Amygdala (tissue), 56 donors: ENCODE measurements at places on chromosomes 7 and 10.

DNA sequence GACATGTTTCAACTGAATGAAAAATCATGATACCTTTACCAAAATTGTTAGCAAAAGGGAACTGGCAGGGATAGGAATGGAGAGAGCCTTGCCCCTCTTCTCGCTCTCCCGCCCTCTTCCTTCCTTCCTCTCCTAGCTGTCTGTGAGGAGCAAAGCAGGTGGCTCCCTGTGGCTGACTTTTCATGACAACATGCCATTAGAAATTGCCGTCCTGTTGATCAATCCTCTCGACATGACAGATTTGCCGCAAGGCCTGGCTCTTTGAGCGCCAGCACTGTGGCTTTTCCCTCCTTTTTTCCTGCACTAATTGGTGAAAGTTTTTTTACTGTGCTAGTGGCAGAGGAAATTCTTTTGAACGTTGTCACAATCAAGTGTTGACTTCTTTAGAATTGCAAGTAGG lies 171.1 kb downstream of the TCF7L2 start:
- DNase-seq = no peak

DNA sequence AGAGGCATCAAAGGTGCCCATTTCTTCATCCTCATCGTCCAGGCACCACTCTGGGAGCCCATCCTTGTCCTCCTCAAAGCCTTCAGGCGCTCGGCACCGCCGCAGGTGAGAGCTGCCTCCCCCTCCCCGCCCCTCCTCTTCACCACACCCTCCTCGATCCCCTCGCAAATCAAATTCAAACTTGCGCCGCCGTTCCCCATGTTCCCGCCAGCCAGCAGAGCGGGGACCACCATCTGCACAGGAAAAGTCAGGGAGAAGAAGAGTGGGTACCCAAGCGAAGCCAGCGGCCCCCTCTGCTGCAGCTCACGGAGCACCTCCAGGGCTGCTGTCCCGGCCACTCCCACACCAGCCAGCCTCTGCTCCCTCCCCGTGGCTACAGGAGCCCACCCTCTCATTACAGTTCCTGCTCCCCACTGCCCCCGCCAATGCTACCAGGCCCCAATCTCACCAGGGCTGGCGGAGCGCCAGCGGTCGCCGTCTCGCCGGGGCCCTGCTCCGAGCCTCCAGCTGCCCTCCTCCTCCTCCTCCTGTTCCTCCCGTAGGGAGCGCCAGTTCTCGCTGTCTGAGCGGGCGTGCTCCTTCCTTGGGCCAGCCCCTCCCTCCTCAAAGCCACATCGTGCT lies 7.7 kb downstream of the GIGYF1 start:
- no peak for DNase-seq

GRCh38 chr10:102147561-102147960 lies 4.6 kb upstream of the NOLC1 start:
- DNase-seq = no peak

DNA sequence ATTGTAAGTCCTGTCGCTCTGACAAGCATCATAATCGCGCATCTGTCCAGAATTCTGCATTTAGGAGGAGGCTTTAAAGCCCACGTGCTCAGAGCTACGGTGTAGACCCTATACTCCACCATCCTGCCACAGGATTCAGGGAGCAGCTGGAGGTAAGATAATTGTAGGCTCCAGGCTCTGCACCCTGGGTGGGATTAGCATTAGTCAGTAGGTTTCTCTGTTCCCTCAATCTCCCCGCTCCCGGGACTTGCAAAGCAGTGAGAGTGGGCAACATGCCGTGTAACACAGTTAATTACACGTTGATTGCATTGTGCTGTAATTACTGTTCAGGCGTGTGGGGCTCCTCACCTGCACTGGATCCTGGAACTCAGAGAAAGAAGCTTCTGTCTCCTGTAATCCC lies 89.3 kb upstream of the CUX1 start:
- DNase-seq = no peak

GRCh38 chr7:95472581-95473161 lies 13.1 kb upstream of the ASB4 start:
- no peak for DNase-seq

DNA sequence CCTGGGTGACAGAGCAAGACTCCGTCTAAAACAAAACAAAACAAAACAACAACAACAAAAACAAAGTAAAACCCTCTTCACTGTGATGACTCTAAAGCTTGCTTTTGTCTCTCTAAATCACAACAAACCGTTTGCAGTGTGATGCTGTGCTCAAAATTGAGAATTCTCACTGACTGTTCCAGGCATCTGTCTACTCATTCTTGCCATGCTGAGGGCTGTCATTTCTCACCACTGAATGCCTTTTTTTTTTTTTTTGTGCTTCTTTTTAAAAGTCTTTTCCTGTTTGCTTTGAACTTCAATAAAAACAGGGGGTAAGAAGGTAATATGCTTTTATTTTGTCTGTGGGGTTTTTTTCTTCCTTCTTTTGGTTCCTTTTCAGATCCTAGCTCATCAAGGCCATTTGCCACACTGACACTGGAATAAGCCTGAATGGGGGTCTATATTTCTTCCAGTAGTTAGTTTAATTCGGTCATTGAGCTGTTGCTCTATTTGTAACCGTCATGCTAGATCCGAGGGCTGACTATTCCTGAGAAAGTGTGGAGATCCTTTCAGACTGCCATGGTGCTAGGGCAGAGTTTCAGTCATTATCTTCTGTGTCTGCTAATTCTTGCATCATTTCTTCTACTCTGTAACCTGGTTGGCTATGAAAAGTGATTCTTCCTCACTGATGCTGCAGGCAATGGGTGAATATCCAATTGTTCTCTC lies 10.6 kb downstream of the FAS start:
- DNase-seq = no peak

- DNase-seq = peak; percentile 13
Measured at GRCh38 chr7:102260856-102261255, 25.8 kb upstream of the SH2B2 start.
